ENCODE measurements at places on chromosomes 2 and 18.

- DNase-seq = no peak
- no peaks in the 10 kb centered on the region for H3K27me3 ChIP-seq
- no peaks in the 10 kb centered on the region for H3K36me3 ChIP-seq
- no peaks in the 10 kb centered on the region for H3K4me1 ChIP-seq
Observed at GRCh38 chr2:190376591-190377245, 31.4 kb upstream of the MFSD6 start.

DNA sequence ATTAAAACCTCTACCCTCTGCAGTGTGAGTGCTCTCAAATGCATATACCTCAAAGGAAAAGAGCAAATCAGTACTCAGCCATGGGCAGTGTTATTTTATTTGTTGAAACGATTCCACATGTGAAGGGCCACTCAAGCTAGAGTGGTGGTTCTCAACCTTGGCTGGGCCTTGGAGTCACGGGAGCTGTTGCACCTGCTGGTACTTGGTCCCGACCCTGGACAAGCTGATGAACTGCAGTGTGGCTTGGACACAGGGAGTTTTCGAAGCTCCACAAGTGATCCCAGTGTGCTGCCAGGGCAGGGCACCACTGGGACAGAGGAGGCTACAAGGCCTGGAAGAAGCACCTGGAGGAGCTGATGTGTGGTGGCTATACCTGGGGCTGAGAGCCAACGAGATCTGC, 19.7 kb downstream of the GNLY start:
- no peak overlapping the region for H3K4me3 ChIP-seq
- H3K27me3 ChIP-seq = no peaks in the 10 kb centered on the region
- no peaks in the 10 kb centered on the region for H3K4me1 ChIP-seq
- DNase-seq = no peak
- H3K27ac ChIP-seq = no peak overlapping the region

DNA sequence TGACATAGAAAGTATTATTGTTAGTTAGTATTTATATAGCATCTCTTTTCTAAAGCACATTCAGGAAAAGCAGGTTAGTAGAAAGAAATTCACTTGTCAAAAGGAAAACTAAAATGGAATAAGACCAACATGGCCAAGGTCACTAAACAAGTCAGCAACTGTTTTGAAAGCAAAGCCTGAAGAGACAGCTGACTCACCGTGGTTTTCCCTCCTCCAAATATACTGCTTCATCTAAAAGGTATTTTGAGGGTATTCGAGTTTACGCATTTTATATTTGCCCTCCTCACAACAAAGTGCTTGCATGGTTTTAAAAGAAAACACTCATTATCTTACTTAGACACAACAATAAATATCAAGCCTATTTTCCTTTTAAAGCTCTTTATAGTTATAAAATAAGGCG, 24.0 kb downstream of the ZNF385B start:
- no peak overlapping the region for H3K27ac ChIP-seq
- H3K36me3 ChIP-seq = no peaks in the 10 kb centered on the region
- H3K4me1 ChIP-seq = no peaks in the 10 kb centered on the region
- H3K4me3 ChIP-seq = no peak overlapping the region
- no peaks in the 10 kb centered on the region for H3K27me3 ChIP-seq

DNA sequence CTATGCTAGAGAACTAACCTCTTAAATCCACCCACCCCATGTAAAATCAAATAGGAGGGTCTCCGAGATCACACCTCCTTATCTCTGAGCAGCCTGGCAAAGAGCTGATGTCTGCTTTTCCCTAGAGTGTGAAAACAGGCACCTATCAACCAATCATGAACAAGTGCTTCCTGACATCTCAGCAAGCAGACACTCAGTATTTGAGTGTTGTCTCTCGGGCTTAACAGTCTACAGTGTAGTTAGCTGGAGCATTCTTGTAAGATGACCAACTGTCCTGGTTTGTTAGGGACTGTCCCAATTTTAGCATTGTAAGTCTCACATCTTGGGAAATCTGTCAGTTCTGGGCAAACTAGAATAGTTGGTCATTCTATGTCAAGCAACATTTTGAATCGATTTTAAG, 26.4 kb downstream of the MARCHF4 start:
- no peaks in the 10 kb centered on the region for H3K4me1 ChIP-seq
- H3K27ac ChIP-seq = no peak overlapping the region
- no peak overlapping the region for H3K4me3 ChIP-seq
- no peaks in the 10 kb centered on the region for H3K27me3 ChIP-seq
- no peak for DNase-seq
- no peaks in the 10 kb centered on the region for H3K36me3 ChIP-seq

DNA sequence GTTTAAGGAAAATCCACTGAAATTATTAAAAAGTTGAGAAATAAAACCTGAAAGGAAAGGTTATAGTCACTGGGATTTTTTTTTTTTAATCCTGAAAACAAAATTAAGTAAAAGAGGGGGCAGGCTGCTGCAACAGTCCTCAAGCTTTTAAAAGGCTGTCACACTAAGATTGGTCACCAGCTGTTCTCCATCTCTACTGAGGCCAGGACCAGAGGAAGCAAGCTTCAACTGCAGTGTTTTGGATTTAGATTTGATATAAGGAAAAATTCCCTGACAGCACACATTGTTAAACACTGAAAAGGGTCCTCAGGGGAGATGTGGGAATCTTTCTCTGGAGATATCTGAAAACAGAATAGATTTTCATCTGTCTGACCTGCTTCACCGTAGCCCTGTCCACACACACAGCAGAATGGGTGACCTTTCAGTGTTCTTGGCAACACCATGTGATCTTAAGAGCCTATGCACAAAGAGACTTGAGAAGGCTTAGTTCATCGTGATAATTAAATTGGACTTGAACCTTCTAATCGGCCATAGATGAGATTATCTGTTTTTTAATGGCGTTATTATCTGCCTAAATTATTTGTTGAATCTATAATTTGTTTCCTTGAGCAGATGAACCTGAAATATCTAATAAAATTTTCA, 132.0 kb upstream of the BOD1L2 start:
- no peak overlapping the region for H3K4me3 ChIP-seq
- no peaks in the 10 kb centered on the region for H3K27me3 ChIP-seq
- DNase-seq = no peak
- no peak overlapping the region for H3K27ac ChIP-seq
- H3K36me3 ChIP-seq = no peaks in the 10 kb centered on the region
